ENCODE measurements at places on chromosomes 12 and 14.

GRCh38 chr14:106681161-106681560 lies 1154.8 kb downstream of the TMEM121 start:
- no peak for DNase-seq

DNA sequence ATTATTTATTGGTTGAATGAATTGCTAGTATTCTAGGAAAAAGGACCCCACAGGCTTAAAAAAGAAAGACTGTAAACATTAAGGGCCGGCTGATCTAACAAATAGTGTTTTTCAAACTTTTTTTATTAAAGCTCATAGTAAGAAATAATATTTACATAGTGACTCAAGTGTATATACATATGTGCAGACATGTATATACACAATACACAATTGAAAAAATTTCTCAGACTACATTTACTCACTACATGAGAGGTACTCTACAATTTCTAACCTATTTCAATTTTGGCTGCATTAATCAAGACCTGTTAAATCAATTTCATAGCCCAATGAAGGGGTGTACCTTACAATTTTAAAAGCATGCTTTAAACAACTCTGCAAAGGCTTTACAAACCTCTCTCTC lies 17.5 kb downstream of the KCNH5 start:
- no peak for DNase-seq

- no peak for DNase-seq
Measured at GRCh38 chr14:88195676-88196075, 127.4 kb downstream of the KCNK10 start.

DNA sequence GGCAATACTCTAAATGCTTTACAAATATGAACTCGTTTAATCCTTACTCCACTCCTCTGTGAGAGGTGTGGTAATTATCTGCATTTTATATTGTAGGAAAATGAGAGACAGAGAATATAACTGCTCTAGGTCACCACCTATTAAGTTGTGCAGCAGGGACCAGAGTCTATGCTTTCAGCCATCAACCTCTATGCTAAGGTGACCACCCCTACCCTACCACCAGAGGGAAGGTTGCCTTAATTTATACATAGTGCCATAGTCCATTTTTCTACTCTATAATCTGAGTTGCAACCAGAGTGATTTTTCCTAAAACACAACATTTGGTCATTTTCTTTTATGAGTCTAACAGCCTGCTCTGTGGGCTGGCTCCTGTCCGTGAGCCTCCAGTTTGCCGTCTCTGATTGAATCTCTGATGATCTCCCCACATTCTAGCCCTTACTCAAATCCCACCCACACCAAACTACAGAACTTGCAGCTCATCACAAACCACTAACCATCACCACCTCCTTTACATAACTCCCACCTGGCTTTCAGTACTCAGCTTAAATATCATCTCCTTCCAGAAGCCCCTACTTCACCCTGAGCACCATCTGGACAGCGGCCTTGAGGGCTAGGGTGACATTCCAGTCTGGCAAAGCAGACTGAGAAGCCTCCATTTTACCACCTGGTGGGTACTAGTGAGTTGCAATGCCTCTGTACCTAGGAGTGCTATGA lies 126.6 kb downstream of the PPM1H start:
- DNase-seq = no peak

GRCh38 chr12:21925296-21925913 lies 15.8 kb downstream of the ABCC9 start:
- peak; percentile 14 for DNase-seq

DNA sequence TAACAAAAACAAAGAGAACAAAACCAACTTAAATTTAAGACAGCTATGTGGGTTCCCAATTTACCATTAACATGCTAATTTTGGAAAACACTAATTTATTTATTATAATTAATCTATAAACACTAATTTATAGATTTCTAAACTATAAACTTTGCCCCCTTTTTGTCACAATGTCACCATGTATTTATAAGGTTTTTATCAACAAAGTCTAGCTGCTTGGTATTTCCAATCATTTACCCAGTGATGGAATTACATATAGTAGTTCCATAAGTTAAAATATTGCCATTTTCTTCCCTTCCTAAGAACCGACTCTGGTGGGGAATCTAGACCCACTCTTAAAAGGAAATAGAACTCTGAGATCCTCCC lies 140.7 kb downstream of the PPM1H start:
- DNase-seq = no peak

GRCh38 chr14:69351385-69351784 lies 46.7 kb downstream of the ERH start:
- no peak for DNase-seq

DNA sequence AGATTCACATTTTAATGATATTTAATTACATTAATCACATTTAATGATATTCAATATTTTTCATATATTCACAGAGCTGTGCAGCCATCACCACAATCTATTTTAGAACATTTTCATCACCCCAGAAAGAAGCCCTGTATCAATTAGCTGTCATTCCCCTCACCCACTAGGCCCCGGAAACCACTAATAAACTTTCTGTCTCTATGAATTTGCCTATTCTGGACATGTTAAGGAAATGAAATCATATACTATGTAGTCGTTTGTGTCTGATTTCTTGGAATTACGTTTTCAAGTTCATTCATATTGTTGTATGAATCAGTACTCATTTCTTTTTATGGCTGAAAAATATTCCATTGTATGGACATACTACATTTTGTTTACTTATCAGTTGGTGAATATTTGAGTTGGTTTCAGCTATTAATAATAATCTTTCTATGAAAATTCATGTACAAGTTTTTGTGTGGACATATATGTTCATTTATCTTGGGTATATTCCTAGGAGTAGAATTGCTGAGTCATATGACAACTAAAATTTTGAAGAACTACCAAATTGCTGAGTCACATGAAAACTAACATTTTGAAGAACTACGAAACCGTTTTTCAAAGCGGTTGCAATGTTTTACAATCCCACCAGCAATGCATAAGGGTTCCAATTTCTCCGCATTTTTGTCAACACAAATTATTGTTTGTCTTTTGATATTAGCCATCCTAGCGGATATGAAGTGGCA lies 11.7 kb upstream of the OTOGL start:
- no peak for DNase-seq

GRCh38 chr12:41224066-41224465 lies 35.9 kb downstream of the PDZRN4 start:
- DNase-seq = no peak

DNA sequence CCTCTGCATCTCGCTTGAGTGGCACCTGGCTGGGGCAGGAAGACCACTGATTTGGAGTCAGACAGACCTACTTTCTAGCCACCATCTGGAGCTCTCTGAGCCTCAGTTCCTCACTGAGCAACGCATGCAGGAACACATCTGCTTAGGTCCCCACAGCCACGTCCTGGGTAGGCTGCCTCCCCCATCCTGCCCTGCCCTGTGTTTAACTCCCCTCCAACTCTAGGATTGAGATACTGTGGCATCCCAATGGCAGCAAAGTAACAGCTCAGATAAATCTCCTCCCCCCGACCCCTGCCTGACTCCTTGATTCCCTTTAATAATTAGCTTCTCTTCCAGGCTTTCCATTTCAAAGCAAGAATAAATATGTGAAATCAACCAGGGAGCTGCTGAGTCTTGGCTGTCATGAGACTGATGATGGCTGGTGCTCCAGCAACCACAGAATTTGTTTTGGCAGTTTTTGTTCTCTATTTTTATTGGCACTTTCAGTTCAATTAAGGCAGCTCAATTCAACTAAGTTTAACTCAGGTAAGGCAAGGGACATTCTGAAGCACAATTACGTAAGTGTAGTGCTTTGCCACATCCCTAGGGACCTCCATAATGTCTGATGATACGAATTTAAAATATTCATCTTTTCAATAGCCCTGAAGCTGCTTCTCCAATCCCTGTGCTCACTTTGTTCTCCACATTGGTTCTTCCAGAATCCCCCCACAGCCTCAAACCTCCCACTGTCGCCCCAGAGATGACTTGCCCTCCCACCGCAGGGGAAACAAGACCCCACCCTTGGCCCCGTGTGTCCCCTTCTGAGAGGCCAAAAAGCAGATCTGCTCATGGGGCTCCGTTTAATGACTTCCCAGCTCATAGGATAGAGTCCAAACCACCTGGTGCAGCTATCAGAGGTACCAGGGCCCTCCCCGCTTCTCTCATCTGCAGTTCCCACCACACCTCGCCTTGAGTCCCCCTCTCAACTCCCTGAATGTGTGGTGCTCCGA lies 58.2 kb downstream of the ESR2 start:
- DNase-seq = no peak

DNA sequence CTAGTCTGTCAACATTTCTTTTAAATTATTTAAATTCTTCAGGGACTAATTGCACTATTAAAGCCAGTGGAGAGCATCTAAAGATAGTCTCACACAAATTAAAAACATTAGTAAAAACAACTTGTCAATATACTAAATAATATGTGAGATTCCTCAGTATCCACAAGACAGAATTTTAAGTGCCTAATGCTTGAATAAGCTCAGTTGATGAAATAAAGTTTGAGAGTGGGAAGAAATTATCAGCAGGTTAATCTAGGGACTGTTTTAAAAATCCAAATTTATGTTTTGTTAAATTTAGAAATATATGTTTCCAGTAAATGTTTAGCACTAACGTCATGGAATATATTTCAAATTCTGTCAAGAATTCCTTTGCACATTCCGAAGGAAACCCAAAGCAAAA lies 105.2 kb downstream of the SLC41A2 start:
- no peak for DNase-seq

DNA sequence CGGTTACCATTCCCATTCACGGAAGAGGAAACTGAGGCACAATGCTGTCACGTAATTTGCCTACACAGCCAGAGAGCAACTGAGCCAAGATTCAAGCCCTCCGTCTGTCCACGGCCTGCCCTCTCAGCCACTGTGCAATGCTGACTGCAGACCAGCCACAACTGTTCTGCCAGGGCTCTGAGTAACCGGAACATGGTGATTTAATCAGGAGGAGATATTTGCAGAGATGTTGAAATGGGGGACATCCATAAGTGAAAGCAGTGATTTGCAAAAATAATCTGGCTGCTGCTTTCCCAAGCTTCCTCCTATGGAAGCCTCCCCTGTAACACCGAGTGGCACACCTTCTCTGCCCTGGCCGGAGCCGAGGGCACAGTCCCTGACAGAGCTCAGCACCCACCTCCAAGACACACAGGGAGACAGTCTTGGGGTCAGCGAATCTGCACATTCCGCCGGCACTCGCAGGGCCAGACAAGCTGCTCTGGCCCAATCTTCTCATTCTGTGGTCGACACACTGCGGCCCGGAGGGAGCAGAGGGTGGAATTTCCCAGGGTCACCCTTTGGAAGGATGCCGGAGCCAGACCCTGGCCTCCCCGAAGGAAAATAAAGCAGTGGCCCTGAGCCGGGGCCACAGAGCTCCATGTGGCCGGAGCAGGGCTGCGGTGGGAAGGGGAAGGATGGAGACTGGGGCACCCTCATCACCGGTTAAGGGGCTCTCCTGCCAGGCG lies 158.2 kb upstream of the DIO3 start:
- DNase-seq = no peak

DNA sequence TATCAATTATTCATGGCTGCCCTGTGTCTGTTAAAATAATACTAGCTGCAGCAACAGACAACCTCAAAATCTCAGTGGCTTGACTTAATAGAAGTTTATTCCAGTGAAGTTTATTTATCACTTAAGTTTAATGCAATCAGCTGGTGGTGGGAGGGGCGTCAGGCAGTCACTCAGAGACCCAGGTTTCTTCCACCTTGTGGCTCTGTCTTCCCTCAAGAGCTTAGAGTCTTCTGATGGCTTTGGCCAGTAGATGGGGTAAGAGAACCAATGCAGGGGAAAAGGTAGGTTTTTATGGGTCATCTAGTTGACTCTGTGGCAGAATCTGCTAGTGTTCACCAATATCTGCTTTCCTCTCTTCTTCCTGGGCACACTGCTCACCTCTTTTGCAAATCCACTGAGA lies 668.9 kb downstream of the AACS start:
- no peak for DNase-seq

DNA sequence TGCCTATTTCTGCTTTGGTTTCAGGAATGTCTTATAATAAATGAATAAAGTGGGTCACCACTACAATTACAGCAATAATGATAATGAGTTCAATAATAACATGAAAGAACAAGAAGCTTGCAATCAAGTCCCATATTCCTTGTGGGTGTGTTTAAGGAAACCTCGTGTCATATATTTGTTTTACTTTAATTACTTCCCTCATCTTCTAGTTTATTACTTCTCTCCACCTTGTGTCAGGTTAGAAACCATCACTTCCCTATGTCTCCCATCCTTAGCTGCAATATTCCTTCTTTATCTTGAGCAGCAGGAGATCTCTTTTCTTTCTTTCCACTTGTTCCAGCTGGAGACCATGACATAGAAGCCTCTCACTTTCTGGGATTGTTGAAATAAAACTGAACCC lies 384.0 kb upstream of the TMEM132C start:
- DNase-seq = no peak

GRCh38 chr12:31967539-31967938 lies 8.3 kb downstream of the RESF1 start:
- no peak for DNase-seq

DNA sequence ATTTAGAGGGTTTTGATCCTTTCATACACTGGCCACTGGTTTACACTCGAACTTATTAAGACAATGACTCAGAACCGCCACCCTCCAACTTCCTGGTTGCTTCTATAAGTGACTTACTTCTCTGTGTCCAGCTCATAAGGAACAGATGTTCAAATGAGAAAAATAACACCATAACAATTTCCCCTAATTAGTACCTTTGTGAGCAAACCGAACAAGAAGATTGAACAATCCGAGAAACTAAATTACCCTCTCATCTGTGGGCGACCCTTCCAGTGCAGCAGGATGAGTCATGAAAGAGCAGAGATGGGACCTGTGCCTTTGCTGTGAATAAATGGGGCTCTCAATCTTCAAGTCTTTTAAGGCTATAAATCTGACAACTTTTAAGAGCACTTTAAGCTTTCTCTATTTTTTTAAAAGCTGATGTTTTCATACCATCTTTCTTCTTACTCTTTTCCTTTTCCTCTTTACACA lies 146.8 kb upstream of the RASSF8 start:
- DNase-seq = no peak

DNA sequence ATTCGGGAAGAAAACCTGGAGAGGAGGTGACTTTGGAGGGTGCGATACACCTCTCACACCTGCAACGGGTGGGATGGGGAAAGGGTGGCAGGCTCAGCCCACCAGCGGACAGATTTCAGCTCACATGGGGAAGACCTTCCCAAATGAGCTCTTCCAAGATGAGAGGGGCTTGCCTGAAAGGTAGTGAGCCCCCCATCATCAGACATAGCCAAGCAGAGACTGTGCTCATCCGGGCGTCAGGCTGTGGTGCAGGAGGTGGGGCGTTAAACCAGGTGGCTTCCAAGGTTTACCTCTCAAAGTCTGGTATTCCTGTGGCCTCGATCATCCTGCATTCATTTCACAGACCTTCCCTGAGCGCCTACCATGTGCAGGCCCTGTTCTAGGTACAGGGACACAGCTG lies 105.4 kb upstream of the FKBP4 start:
- DNase-seq = no peak

Data from NCI-H226 (cell line).